GM12878 (cell line): ENCODE measurements at places on chromosomes 13 and 19. TPM values are rescaled to one million over a fixed set of nuclear protein-coding genes. Genes with fewer than 3 reads are reported as not detected.

DNA sequence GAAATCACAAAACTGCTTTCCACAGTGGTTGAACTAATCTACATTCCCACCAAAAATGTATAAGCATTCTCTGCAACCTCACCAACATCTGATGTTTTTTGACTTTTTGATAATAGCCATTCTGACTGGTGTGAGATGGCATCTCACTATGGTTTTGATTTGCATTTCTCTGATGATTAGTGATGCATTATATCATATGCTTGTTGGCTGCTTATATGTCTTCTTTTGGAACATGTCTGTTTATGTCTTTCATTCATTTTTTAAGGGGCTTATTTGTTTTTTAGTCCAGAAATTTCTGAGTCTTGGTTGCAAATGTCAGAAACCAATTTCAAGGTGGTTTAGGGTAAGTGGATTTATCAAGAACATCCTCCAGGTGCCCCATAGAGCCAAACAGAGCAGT is 484.8 kb upstream of the TSHZ3 start:
- no peaks in the 10 kb centered on the region for H3K4me1 ChIP-seq
- DNase-seq: no peak
- H3K27ac ChIP-seq: no peak overlapping the region
- H3K4me3 ChIP-seq: no peak overlapping the region

DNA sequence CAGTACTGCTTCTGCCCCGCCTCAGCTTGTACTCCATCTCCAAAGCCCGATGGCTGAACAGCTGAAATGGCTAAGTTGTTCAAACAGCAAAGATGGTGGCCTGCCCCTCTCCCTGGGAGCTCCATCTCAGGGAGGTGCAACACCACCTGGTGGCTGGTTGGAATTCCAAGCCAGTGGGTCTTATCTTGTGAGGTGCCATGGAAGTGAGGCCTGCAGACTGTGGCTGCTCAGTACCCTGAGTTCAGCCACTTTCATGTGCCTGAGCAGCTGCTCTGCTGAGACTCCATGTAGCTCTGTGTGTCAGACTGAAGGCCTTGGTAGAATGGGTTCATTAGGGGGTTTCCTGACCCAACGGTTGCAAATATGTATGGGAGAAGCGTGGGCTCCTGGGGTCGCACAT is 67.3 kb upstream of the SPRY2 start:
- no peak overlapping the region for H3K4me3 ChIP-seq
- DNase-seq: no peak
- H3K27ac ChIP-seq: no peak overlapping the region
- no peaks in the 10 kb centered on the region for H3K27me3 ChIP-seq

DNA sequence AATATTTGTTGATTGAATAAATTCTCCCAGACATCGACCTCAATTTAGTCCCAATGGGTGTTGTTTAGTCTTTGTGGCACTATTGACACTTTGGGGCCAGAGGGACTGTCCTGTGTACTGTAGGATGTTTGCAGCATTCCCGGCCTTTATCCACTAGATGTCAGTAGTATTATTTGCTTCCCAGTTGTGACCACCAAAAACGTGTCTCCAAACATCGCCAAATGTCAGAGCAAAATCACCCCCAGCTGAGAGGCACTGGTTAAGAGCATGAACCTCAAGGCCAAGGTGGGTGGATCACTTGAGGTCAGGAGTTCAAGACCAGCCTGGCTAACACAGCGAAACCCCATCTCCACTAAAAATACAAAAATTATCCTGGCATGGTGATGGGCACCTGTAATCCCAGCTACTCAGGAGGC is 15.4 kb downstream of the NLRP12 start:
- no peaks in the 10 kb centered on the region for H3K27me3 ChIP-seq
- H3K27ac ChIP-seq: no peak overlapping the region
- no peaks in the 10 kb centered on the region for H3K4me1 ChIP-seq
- no peak overlapping the region for H3K4me3 ChIP-seq
- DNase-seq: no peak

GRCh38 chr19:45110851-45111266 is 17.9 kb downstream of the PPP1R37 start:
- peak overlapping the region; percentile 64 for H3K27ac ChIP-seq
- H3K36me3 ChIP-seq: peaks cover 7% of the 10 kb centered on the region
- DNase-seq: peak; percentile 26
- H3K27me3 ChIP-seq: no peaks in the 10 kb centered on the region

DNA sequence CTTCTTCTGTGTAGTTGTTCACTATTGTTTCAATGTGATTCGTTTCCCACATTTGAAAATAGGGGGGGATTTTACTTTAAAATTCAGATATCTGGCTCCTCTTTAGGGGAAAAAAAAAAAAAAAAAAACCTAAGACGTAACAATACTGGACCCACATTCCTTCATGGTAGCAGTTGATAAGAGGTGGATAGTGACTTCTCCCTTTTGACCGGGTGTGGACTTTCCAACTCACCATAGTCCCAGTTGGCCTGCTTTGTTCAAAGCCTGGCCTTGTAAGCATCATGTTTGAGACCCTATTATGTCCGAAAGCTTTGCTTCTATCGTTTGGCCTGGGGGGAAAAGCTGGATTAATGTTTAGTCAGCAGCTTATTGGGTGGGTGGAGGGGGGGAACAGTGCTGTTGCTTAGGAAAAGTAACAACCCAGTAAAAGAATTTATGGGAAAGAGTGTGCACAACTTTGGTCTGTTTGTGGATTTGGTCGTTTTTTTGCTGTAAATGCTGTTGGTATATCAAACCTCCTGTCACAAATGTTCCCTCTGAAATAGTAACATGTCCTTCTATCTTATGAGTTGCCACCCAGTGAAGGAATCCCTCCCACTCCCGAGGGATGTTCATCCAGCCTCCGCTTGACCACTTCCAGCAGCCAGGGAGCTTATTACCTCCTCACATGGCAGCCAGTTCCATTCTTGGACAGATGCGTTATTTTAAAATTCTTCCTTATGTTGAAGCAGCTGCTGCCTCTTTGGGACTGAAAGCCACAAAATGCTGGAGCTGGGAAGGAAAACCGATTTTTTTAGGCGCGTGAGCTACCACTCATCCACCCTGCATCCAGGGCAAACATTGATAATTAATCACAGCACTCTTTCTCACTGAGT is 10.4 kb downstream of the SAMD4B start:
- no peak overlapping the region for H3K4me3 ChIP-seq

Gene ATP7B
- 0.08 and 0.38 TPM in 2 replicates for total RNA-seq

Gene CYP2F1
- not detected in 2 replicates for total RNA-seq

Gene PGLYRP2
- 0.26 and 0.37 TPM in 2 replicates for total RNA-seq

Gene PLK5
- 0.13 and 0.51 TPM in 2 replicates for total RNA-seq

- H3K36me3 ChIP-seq: no peaks in the 10 kb centered on the region
- no peak overlapping the region for H3K4me3 ChIP-seq
- no peak for DNase-seq
Measured at GRCh38 chr19:51698296-51698695, 5.2 kb downstream of the SPACA6 start.

DNA sequence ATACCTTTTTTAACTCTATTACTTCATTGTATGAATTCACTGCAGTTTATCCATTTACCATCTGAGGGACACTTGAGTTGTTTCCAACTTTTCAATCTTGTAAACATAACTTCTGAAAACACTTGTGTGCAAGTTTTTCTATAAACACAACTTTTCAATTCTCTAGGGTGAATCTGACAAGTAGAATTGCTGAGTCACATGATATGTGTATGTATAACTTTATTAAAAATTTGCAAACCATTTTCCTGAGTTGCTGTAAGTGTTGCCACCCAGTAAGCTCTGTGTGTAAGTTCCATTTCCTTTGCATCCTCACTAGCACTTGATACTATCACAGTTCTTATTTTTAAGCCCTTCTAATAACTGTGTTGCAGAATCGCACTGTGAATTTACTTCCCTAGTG is 1415.6 kb upstream of the ATXN8OS start:
- no peaks in the 10 kb centered on the region for H3K27me3 ChIP-seq
- no peaks in the 10 kb centered on the region for H3K4me1 ChIP-seq
- no peaks in the 10 kb centered on the region for H3K36me3 ChIP-seq
- H3K4me3 ChIP-seq: no peak overlapping the region

Gene CD33
- total RNA-seq: 0.62 and 0.66 TPM in 2 replicates

DNA sequence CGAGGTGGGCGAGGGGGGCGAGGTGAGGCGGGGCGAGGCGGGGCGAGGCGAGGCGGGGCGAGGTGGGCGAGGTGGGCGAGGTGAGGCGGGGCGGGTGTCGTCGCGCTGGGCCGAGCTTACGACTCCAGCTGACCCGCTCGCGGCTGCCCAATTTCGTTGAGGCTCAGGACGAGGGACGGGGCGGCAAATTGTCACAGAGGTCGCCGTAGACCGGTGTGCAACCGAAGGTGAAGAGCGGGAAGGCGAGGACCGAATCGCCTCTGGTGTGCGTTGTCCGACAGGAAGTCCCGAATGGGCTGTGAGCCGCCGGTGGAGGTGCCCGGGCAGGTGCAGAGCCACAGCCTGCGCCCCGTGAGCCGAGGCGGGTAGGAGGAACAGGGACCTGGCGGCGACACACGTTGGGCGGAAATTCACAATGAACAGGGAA is at the start of gene LACC1:
TSS of gene LACC1 (plus strand) at position 150 of the 427 bp plus-strand sequence. CDS start 1,082 bp downstream, outside the sequence.
- H3K36me3 ChIP-seq: no peaks in the 10 kb centered on the region
- H3K27me3 ChIP-seq: no peaks in the 10 kb centered on the region
- peak within 1 kb of the TSS; percentile 85 for H3K27ac ChIP-seq
- H3K4me1 ChIP-seq: peaks cover 19% of the 10 kb centered on the region
- H3K4me3 ChIP-seq: peak within 1 kb of the TSS; percentile 73

DNA sequence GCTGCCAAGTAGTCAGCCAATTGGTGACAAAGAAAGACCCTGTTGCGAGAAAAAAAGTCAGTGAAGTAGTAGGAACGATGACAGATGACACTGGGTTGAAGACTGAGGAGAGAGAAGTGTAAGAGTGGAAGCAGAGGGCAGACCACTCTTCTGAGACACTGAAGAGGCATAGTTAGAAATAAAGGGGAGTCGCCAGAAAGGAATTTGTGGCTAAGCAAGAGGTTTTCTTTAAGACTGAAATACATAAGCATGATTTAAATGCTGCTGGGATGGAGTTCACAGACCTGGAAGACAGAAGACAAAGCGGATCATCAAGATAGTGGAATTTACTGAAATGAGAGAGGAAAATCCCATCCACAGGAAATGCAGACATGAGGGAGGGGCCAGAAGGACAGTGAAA is 56.2 kb upstream of the USPL1 start:
- DNase-seq: no peak
- no peaks in the 10 kb centered on the region for H3K4me1 ChIP-seq
- H3K27me3 ChIP-seq: no peaks in the 10 kb centered on the region
- no peak overlapping the region for H3K27ac ChIP-seq
- H3K36me3 ChIP-seq: no peaks in the 10 kb centered on the region

Gene KIR2DL3
- not detected in 2 replicates for total RNA-seq

- DNase-seq: no peak
- no peaks in the 10 kb centered on the region for H3K4me1 ChIP-seq
- no peak overlapping the region for H3K4me3 ChIP-seq
- peaks cover 5% of the 10 kb centered on the region; the same call in 1 of the 2 replicates for H3K36me3 ChIP-seq
- H3K27me3 ChIP-seq: no peaks in the 10 kb centered on the region
- H3K27ac ChIP-seq: no peak overlapping the region
Measured at GRCh38 chr19:6271721-6272410, 7.9 kb downstream of the MLLT1 start.

- no peak for DNase-seq
- no peak overlapping the region for H3K27ac ChIP-seq
- no peaks in the 10 kb centered on the region for H3K4me1 ChIP-seq
- H3K36me3 ChIP-seq: no peaks in the 10 kb centered on the region
- H3K4me3 ChIP-seq: no peak overlapping the region
Measured at GRCh38 chr13:109655206-109655600, 131.2 kb downstream of the IRS2 start.

Gene PSG4
- not detected in 2 replicates for total RNA-seq

GRCh38 chr13:76148926-76149325 is 512.8 kb downstream of the LMO7 start:
- H3K27me3 ChIP-seq: no peaks in the 10 kb centered on the region
- DNase-seq: no peak
- no peaks in the 10 kb centered on the region for H3K4me1 ChIP-seq
- H3K36me3 ChIP-seq: no peaks in the 10 kb centered on the region
- H3K27ac ChIP-seq: no peak overlapping the region

Gene DAND5
- total RNA-seq: 0.11 and 0.15 TPM in 2 replicates

- no peaks in the 10 kb centered on the region for H3K27me3 ChIP-seq
- H3K4me1 ChIP-seq: no peaks in the 10 kb centered on the region; the same call in 1 of the 2 replicates
- H3K27ac ChIP-seq: peak overlapping the region; percentile 99
- no peak for DNase-seq
Measured at GRCh38 chr13:102597029-102597961, 509 bp downstream of the TPP2 start.

Gene ZNF575
- total RNA-seq: 1.2 and 2.2 TPM in 2 replicates

Gene PAN3
- 27.6 and 31.0 TPM in 2 replicates for total RNA-seq

DNA sequence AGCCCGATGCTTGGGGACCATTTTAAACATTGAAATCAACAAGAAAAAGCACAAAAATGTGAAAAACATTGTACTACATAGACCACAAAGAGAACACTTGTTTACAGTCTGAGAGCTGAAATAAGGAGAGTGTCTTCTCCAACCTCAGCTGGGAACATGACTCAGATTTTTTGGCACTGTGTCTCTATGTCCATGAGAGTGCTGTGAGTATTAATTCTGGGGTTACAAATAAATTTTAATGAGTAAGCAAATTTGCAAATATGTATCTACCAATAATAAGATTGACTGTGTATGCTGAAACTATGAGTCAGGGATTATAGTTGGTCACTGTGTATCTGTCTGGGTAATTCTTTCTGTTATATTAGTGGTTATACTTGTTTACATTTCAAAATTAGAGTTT is 174.0 kb downstream of the DCT start:
- no peak overlapping the region for H3K27ac ChIP-seq
- no peaks in the 10 kb centered on the region for H3K36me3 ChIP-seq
- no peaks in the 10 kb centered on the region for H3K27me3 ChIP-seq
- DNase-seq: no peak
- no peak overlapping the region for H3K4me3 ChIP-seq

DNA sequence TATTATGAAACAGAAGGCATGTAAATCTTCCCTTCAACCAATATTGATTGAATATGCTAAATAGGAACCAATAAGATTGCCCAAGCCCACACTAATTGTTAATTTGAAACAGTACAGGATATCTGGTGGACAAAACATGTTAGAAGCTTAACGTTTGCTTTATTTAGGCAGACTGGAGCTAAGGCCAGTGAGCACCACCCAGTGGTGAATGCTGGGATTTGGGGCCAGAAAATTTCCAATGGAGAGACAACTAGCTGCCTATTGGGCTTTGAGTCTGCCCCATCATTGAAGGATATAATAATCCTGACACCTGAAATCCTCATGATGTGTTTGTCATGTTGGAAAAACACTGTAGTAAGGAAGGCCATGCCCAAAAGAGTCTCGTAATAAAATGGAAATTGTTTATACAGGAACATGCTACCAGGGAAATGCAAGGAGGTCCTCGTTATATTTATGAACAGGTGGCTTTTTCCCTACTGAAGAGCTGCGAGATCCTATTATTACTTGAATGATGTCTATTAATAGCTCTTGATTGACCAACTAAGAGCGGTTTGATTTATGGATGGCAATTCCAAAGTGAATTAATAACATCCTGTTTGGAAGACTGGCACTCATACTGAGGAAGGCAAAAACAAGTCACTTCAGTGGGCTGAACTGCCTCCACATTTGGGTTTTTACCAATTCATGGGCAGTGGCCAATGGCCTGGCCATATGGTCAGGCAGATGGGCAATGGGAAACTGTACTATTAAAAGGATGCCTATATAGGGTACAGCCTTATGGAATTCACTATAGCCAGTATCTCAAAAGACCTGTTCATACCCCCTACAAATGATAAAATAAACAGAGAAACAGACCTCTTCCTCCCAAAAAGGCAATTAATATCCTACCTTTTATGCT is 8.7 kb downstream of the SIGLECL1 start:
- peak; percentile 12 for DNase-seq
- no peak overlapping the region for H3K27ac ChIP-seq
- H3K36me3 ChIP-seq: no peaks in the 10 kb centered on the region

- no peaks in the 10 kb centered on the region for H3K4me1 ChIP-seq
- H3K27me3 ChIP-seq: no peaks in the 10 kb centered on the region
- no peak overlapping the region for H3K27ac ChIP-seq
- DNase-seq: no peak
Measured at GRCh38 chr13:94020426-94020825, 459.1 kb downstream of the DCT start.

Gene FCAR
- total RNA-seq: not detected in 2 replicates
